Spinal cord (tissue), 10 donors: ENCODE measurements at places on chromosomes 3 and 15.

GRCh38 chr3:16448639-16449070 lies 64.8 kb downstream of the RFTN1 start:
- DNase-seq, result peak; percentile 63

DNA sequence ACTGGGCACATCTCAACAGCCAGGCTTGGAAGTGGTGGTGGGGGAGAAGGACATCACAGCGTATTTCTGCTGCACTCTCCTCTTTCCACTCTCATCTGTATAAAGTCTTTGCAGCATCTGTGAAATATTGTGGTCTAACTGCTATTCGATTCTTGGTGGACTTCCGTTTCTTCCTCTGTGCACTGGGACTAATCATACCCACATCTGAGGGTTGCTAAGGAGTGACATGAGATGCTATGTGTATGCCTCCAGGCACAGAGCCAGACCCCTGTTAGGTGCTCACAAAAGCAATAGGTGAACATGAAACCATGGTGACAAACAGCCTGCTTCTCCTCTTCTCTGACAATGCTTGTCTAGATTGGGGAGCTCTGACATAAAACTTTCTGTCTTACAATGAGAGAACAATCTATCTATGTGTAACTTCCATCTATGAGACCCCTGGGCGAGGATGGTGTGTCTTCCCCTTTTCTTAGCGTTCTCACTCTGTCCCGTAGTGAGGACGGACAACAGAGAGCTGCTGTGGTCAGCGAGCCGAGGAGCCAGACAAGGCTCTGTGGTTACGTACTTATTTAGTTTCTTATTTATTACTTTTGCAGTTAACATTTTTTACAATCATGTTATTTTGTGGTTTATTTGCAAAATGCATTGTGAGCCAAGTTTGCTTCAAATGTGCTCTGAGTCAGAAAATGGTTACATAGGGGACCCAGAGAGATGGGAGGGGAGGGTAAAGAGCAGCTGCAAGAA lies 196.7 kb upstream of the TPRG1 start:
- no peak for DNase-seq

GRCh38 chr15:40845511-40846284 lies 1.9 kb downstream of the SPINT1 start:
- DNase-seq, result no peak

DNA sequence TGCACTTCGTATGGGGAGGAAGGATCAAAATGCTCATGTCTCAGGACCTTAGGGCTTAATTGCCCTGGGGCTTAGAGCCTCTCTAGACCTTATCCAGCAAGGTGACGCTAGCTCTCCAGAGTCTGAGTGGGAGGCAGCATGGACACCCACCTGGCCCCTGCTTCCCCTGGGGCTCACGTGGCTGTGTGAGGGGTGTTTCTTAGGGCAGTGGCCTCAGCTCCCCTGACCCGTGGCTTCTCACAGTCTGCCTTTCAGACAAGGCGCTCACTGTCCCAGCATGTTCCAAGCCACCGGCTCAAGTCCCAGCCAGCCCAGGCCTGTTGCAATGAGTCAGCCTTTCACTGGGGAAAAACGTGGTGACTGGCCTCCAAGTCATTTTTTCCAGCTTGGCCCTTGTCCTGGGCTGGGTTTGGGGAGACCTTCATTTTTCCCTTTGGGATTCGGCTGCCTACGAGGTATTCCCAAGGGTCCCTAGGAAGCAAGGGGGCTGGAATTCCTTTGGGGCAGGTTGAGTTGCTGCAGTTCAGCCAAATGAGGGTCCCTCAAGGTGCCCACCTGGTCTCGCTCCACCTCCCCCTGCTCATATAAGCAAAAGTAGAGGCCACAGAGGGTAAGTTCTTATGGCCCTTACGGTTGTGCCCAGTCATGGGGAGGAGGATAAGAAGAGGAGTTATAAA lies 15.7 kb downstream of the BHLHE40 start:
- DNase-seq, result no peak

GRCh38 chr3:85360742-85361387 lies 402.1 kb downstream of the CADM2 start:
- no peak for DNase-seq

DNA sequence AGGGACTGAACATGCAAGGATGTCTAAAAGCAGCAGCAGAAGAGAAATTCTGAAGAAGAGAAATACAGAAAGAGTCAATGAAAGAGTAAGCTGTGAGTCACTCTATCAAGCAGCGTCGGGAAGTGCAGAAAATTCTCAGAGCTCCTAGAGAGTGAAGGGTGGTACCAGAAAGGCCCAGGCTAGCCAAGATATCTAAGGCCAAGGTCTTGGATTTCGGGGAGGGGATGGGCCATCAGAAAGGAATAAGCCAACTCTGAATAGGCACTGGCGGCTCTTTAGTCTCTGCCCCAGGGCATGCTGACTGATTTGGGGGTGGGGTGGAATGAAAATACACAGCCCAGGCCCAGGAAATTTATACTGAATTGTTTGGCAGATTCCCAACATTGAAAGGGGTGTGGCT lies 70.8 kb downstream of the GPR156 start:
- DNase-seq, result no peak

- DNase-seq, result no peak
Measured at GRCh38 chr3:84881288-84881687, 77.5 kb upstream of the CADM2 start.

DNA sequence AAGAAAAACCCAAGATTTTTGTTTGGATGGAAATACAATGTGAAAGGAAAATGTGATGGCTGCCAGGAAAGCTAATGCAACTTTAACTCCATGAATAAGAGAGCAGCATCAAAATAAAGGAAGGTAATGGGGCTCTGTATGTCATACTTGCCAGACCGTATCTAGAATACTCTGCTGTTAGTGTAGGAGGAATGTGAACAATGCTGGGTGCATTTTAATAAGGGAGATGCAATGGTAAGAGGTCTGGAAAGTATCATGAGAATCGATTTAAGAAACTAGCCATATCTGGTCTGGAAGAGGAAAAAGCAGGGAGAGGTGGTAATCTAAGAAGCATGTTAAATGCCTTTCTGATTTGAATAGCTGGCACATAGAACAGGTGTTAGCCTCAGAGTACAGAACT lies 239.6 kb downstream of the GBE1 start:
- no peak for DNase-seq

- no peak for DNase-seq
Measured at GRCh38 chr3:193589616-193590015, 3.4 kb upstream of the OPA1 start.

- DNase-seq, result no peak
Measured at GRCh38 chr3:157103860-157104259, 56.1 kb downstream of the CCNL1 start.

DNA sequence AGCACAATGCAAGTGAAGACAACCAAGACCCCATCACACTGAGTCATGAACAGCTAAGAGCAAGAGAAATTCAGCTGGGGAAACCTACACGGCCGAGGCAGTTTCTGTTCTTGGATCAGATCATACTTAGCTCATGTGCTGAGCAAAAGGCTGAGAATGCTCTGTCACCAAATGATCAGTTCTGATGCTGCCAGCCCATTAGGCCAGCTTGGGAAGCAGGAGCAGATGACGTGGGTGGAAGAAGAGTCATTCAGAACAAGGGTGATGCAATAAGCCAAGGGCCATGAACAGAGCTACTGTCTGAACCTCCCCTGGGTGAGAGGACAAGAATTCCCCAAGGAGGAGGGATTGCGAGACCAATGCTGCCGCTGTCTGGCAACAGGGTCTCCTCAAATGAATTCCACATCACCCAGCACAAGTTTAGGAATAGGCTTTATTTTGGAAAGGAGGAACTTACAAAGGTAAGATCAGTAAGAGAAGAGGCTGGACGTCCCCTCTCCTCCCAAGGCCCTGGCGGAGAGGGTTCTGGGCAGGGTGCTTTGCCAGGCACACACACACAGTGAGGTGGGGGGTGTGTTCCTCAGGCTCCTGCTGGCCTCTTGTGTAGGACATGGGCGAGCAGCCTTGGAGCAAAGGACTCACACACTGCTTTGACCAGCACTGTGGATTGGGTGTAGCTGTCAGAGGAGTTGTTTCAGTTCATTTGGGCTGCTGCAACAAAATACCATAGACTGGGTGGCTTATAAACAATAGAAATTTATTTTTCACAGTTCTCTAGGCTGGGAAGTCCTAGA lies 65.6 kb upstream of the CTXND1 start:
- peak; percentile 12 for DNase-seq

DNA sequence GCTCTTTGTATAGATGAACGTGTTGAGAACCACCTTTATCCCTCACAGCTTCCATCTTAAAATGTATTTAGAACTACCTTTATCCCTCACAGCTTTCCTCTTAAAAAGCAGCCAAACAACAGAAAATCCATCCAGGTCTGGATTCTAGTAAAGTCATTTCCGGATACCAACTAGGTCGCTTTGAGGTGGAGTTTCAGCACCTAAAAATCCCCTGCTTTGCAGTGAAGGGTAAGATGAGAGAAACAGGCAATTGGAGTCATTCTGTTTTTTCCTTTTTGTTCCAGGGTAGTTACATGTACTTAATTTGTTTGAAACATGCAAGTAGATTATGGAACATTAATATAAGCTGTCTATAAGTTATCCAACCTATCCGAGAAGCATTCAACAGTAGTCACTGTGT lies 192.0 kb downstream of the UBE2E2 start:
- no peak for DNase-seq

- DNase-seq, result no peak
Measured at GRCh38 chr15:90336705-90337141, 15.4 kb upstream of the ZNF774 start.
